LNCaP clone FGC (cell line): ENCODE measurements at places on chromosomes 5 and 9.

DNA sequence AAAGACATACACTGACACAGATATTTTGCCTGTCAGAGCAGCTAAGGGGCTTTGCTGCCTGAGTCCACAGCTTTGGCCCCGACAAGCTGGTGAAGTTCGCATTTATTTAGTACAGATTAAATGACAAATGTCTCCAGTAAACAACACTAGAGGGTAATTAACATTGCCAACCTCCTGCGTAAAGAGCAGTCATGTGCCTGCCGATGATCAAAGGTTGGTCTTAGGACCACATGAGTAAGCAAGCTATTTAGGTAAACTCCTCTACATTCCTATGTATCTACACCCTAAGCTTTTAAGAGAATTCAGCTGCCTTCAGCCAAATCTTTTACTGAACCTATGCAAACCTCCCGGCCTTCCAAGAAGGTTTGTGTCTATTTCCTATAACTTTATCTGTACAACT lies 73.0 kb upstream of the PJA2 start:
- no peak for DNase-seq

- DNase-seq = no peak
Observed at GRCh38 chr5:157193699-157194424, 13.2 kb downstream of the ITK start.

DNA sequence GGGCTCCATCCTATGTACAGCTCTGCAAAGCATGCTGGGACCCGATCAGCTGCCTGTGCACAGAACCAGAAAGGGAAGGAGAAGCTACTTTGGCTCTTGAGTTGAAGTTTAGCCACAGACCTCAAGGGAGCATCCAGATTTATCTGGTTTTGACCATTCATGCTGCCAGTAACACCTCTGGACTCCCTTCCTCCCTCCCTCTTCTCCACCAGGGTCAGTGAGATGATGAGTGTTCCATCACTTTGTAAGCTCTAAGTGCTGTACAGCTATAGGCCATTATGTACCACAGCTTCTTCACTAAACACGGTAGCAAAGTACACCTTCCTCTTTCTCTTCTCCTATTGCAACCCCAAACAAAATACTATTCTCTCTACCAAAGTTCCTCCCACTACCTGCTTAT lies 77.9 kb downstream of the GLIS3 start:
- DNase-seq = no peak

DNA sequence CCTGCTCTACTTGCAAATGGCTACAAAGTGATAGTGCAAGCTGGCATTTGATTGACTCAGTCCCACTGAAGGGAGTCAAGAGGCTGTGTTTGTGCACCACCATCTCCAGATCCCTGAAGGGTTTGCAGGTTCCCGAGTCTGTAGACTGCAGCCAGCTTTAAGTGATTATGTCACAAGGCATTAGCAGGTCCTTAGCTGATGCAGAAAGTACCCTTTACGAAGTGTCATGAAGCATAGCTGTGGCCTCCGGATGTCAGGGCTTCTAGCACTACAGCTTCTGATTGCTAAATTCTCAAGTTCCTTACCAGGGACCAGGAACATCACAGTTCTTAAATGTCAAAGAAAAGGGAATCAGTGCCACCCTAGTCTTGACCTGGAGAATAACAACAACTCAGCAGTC lies 311.3 kb upstream of the TRPC7 start:
- no peak for DNase-seq

DNA sequence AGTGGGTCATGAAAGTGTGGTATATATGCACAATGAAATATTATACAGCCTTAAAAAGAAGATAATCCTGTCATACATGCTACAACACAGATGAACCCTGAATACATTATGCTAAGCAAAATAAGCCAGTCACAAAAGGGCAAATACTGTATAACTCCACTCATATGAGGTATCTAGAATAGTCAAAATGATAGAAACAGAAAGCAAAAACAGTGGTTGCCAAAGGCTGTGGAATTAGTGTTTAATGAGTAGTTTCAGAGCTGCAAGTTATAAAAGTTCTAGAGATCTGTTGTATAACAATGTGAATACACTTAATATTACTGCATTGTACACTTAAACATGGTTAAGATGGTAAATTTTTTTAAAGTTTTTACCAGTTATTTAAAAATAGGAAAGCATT lies 135.0 kb downstream of the OXCT1 start:
- DNase-seq = no peak

DNA sequence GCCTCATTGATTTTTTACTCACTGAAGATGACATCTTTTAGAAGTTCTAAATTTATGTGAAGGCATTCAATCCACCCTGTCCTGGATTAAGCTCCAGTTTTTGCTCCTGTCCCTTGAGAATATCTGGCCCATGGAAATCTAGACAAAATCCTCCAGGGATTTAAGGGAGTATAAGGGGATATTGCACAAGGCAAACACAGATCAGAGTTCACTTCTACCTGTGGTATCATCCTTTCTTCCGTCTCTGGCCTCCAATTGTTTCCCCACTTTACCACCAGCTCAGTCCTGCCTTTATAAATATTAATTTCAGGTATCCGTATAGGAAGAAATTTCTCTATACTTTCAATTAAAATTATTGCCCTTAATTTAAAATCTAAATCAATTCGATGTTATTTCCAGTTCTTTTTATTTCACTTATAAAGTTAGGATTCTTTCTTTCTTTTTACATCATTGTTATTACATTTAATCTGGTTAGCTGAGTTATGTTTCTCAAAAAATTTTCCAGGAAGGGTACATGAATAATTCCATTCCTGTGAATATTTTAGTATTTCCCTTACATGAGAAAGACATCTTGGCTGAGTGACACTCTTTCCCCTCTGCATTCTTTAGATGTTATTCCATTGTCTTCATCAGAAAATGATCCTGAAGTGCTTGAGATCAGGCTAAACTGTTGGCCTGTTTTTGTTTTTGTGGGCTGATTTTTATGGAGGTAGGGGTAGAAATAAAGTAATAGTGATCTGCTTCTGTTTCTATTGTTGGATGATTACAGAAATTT lies 194.3 kb upstream of the MAP3K1 start:
- no peak for DNase-seq

DNA sequence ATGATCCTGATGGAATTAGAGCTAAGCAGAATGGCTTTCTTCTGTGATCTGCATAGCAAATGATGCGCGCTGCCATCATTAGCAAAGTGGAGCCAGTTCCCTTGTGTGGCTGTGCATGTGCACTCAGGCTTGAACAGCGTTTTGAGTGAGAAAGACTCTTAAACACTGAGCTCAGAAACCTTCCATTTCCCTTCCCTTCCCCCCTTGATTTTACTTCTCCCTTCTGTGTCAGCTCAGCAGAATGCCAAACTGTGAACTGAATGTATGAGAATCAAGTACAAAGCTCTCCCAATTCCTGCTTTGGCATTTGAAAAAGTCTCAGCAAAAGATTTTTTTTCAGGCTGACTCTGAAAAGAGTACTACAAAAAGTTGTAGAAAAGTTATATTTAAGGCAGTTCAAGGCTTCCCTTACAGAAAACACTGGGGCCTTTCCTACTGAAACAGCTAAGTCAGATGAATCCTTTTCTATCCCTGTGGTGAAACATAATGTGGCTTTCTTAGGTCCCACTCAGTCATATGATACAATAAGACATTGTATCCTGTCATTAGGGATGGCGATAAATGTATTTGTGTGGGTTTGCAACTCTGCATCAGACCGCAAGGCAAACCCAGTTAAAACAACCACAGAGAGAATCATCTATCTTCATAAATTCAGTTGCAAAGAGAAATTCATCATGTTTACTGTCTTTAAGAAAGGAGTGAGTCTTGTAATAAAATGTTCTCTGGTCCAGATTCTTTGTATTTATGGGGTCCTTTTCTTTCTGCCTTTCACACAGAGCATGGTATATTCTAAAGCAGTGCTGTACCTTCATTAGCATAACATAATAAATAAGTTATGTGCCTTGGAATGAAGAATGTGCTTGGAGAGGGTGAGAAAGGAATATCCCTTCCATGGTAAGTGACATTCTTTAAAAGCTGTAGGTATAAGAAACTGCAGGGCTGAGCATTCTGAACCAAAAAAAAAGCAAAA lies 222.6 kb downstream of the CAAP1 start:
- no peak for DNase-seq

- DNase-seq = no peak
Observed at GRCh38 chr5:160727296-160727997, 124.6 kb downstream of the ATP10B start.

GRCh38 chr9:105864248-105864898 lies 170.0 kb downstream of the TMEM38B start:
- no peak for DNase-seq

- no peak for DNase-seq
Observed at GRCh38 chr5:152259702-152260101, 145.4 kb downstream of the NMUR2 start.

DNA sequence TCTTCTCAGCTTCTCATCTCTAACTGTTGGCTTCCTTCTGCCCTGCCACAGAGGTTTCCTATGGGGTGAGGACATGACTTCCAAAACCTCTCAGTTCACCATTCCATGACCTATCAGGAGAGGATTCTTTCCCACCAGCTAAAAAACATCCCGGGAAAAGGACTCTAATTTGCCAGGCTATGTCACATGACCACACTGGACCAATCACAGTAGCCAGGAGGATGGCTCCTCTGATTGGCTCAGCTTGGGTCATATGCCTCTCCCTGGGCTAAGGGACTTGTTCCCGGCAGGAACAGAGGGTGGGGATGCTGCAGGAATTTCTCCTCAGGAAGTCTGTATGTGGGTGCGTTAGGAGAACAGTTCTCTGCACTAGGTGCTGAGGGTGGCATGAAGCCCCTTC lies 40.3 kb upstream of the XPA start:
- no peak for DNase-seq

DNA sequence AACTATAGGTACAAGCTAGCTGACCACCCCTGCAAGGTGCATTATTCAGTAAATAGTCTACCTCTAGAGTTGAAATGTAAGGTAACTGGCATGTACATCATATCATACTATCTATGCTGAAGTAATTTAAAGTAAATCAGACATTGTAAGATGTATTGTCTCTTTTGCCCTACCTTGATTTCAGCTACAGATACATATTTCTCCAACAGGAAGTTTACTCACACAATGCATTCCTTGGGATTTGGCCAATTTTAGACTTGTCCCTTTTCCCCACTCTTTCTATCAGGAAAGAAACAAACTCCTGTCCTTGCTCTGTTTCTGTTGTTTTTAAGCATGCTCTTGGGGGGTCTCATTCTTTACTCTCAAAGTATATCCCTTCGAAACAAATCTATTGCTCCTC lies 58.5 kb upstream of the TSLP start:
- DNase-seq = no peak

- no peak for DNase-seq
Observed at GRCh38 chr5:170404398-170404797, 15.2 kb upstream of the KCNMB1 start.
